ENCODE measurements at places on chromosomes 5 and 9.

DNA sequence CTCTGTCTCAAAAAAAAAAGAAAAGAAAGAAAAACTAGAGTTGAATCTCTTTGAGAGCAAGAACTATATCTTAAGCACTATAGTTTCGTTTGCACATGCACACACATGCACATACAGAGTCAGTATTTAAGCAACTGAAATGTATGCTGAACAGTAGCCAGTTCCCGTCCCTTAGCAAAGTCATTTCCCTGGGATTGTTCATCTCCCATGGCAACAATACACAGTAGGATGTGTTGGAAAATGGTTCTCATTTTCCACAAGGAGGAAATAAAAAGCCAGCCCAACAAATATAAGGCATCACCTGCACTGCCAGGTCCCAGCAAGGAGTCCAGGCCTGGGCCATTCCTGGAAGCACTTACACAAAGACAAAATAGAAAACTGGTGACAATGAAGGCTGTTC, 4.2 kb upstream of the ZNF346 start:
- no peak for DNase-seq

GRCh38 chr9:112530751-112531205, 44.2 kb downstream of the KIAA1958 start:
- DNase-seq = no peak

DNA sequence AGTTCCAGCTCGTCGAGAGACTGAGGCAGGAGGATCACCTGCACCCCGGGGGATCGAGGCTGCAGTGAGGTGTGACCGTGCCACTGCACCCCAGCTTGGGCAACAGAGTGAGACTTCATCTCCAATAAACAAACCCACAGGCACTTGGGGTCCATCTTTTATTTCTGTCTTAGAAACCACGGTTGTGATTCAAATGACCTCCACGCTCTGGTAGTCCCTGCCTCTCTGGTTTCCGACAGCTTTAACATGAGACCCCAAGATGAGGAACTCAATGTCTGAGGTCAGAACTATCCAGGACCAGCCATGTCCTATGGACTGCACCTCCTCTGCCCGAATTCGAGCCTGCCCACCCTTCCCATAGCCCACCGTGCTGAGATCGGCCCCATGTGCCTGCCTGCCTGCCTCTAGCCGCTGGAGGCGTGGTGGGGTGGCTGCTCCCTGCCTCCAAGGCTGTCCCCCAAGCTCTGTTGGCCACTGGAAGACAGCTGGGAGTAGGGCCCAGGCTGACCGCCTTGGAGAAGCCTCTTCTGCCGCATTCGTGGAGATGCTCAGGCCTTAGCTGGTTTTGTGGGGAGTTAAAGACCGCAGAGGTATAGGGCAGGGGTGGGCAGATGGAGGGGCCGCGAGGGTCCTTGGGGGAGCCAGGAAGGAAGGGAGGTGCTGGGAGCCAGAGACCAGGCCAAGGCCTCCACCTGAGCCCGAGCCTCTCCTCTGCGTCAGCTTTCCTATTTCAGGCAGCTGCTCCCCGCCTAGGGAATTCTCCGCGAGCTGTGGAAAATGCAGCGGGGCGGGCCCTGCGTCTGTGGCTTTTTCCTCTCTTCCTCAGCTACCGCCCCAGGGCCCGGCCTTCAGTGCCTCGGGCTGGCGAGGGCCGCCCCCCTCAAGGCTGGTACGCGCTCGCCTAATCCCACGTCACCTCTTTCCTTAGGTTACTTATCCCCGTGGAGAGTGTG, 6.9 kb upstream of the WDR5 start:
- DNase-seq = no peak

- DNase-seq = no peak
Observed at GRCh38 chr5:110517396-110517795, 209.1 kb downstream of the TMEM232 start.

DNA sequence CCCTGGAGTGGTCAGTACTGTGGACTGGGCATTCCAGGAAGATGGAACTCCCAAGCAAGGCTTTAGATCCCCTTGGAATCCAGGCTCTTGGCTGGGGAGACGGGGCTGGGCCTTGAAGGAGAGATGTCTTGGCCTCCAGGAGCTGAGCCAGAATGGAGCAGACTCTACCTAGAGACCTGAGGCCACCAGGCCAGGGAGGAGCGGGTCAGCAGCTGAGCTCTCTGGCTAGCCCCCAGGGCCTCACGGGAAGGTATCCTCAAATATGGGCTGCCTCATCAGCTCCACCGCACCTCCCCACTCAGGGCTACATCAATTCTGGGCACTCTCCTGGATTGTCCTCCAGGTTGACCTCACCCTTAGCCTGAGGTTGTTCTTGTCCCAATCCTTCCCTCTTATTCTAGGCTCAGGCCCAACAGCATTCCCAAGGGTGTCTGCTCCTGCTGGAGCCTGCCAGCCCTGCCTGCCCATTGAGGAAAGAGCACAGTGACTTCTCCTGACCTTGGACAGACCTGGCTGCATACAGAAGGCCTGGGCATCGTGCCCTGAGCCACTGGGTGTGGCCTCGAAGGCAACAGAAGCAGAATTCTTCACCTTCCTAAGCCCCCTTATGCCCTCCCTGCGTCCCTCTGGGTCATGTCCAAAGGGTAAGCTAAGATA, 3.0 kb upstream of the PDLIM4 start:
- DNase-seq = no peak

DNA sequence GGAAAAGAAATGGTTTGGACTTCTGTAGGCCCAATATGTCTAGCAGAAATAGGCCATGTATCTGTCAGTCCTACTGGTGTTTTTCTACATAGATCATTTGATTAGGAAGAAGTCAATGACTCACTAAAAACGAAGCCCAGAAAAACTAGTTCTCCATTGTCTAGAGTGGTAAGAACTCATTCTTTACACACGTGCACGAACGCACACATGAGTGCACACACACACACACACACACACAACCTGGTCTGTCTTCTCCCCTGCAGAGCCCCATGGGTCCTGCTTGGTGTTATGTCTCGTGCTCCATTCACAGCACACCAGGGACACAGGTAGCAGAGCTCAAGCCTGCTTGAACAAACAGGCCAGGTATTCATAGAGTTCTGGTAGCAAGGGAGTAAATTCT, 14.9 kb upstream of the FCN1 start:
- DNase-seq = no peak

DNA sequence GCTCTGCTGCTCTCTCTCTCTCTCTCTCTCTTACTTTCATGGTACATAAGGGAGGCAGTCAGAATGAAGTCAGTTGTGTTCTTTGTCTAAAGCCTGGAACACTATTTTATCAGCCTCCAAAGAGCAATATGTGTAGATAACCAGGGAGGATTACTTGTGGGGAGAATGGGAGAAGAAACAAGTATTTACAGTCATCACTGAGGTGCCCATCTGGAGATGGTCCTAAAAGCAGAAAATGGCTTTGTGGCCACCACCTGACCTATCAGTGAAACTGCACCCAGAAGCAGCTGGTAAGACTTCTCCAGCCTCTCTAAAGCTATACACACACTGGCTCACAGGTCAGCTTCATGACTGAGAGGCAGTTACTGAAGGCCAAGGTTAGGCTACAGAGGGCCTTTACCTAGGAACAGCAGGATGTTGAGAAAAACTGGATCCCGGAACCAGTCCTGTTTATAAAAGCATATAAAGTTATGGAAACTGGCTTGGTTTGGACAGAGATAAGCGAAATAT, 75.1 kb downstream of the MRPS27 start:
- DNase-seq = peak; percentile 66

GRCh38 chr5:44546286-44546685, 157.1 kb upstream of the FGF10 start:
- DNase-seq = no peak

DNA sequence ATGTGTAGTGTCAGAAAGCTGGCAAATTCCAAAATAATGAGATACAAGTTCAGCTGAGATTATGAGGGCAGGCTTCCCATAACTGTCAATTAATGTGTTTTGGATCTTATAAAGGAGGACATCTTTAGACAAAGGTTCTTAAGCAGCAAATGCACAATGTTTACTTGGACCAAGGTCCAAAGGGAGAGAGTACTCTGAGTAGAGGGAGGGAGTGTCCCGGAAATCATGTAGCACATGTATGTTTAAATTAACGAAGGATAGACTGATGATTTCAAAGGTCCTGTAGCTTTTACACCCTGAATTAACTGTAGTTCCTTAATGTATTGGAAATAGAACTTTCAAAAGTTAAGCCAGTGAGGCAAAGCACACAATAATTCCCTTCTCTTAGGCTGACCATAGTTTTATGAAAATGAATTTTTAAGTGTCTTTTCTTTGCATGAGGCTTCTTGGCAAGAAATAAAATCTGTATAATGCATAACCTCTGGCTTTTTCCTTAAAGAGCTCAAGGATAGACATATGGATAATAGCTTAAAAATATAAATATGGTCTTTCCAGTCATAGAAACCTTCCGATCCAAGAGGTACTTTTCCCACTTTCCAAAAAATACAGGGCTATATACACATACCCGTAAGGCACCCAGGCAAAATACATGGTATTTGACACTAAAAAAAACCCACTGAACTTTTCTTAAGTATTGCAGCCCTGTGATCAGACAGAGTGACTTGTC, 93.0 kb downstream of the PCSK5 start:
- no peak for DNase-seq

DNA sequence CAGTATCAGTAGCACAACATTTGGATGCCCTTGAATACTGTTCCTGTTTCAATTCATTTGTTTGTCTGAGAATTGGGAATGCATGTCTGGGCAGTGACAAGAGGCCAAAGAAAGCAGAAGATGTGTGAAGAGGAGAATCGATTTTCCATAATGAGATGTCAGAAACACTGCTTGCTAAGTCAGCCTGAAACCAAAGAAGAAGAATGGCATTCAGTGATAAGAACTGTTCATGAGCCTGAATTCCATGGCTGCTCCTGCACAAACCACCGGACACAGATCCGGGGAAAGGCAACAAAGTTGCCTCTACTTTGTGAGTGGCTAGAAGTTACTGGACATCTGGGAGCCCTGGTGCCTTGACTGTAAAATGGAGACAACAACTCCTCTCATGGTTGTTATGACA, 207.2 kb upstream of the RASEF start:
- DNase-seq = no peak

GRCh38 chr9:24572406-24572805, 26.7 kb upstream of the IZUMO3 start:
- no peak for DNase-seq

DNA sequence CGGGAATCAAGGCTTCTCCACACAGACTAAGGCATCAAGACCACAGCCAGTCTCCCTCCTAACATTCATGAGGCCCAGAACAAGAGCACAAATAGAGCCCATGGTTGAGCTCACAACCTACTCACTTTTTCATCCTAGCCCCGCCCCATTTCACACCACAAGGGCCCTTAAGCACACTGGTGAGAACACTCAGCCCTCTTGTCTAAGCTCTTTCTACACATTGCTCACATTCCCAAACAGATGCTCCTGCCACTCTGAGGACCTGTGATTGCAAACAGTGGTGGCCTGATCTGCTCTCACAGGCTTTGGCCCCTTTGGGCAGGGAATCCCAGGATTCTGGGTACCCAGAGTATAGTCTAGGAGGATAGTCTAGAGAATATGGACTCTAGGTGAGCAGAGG, 54.0 kb downstream of the FEM1C start:
- no peak for DNase-seq
